HuH-7 (cell line): ENCODE measurements at places on chromosomes 5 and 9.

DNA sequence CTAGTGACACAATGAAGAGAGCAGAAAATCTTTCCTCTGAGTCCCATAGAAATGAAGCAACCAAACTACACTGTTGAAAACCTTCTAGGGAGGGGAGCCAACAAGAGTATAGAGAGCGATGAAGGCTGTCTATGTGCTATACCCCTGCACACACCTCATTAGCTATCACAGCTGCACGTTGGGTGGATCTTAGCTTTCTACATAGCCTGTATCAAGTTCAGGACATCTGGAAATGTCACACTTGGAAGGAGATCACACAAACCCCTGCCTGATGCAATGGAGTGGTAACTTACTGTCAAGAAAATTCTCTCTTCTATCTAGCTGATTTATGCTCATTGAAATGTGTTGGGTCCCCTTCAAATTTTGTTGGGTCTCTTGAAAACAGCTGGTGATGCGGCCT, 127.0 kb upstream of the NTRK2 start:
- no peak for DNase-seq

- DNase-seq, result no peak
These were observed 979 bp downstream of the PCDHGA12 start for GRCh38 chr5:141431286-141431685.

DNA sequence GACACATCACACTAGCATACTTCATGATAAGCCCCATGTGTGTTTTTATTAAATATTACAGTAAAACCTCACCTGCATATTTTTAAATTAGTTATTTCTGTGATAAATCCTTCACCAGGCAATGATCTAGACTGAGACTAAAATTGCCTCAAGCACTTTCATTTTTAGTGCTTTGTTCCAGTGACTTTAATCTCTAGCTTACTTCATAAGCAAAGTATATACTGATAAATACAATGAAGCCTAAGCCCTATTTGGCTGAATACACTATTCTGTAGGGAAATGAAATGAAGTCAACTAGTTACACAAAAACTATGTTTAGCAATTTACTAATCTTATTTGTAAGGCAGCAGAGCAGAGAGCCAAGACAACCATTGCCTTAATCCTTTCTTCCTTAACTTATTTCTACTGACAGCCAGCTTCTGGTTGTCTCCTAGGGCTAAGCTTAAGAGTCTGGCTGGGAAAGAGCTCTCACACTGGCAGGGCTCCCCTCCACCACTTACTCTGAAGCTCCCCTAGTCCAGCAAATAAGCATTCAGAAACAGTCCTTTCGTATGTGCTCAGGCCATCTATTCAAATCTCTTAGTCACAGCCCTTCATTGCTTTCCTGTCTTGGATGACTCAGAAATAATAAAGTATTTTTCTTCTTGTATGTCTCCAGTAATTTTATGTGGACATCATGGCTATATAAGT, 31.4 kb upstream of the MTAP start:
- no peak for DNase-seq

DNA sequence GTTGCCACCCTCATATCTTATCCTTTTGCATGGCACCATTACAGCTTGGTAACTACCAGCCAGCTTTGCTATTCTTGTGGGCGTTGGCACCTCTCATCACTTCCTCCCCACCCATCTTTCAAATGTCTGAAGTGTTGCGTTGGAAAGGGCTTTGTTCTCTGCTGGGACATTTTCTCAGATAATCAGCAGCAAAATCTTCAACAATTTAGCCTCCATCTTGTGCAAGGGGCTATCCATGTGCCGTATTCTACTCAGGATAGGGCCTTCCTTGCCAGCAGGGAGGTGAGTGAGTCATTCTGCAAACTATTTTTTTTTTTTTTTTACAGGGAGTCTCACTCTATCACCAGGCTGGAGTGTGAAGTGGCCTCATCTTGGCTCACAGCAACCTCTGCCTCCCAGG, 62.1 kb upstream of the NUDT12 start:
- no peak for DNase-seq

DNA sequence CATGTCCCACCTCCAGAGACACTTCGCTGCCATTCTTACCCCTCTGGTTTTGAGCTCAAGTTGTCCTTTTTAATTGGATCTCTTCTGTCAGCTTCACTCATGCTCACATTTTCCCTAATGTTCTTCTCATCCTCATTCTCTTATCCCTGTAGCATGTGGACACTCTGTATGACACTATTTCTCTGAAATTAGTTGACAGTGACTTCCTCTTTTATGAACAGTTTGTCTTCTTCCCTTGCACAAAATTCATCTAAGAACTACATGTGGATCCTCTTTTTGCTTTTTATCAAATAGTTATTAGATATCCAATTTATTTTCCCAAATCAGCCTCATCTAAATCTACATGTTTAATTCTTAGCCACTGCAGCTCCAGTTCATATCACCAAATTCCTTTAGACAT, 676.2 kb downstream of the MAT2B start:
- no peak for DNase-seq

DNA sequence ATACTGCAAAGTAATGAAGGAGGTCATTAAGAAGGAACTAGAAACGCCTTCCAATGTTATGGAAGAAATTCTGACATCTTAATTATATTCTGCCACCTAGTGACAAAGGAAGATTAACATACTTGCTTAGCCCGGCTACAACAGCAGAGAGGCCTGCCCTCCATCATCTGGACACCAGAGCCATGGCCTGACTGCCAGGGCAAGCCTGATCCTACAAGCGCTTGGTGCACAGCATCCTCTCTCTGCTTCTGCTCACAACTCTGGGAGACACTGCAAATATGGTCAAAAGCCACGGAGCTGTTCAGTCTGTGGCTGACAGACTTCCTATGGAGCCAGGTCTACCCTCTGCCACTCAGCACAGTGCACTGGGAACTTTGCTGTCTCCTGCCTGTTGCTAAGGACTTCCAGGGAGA, 87.3 kb upstream of the SLC44A1 start:
- peak; percentile 50 for DNase-seq

- DNase-seq, result no peak
These were observed 45.1 kb upstream of the SUB1 start for GRCh38 chr5:32539981-32540845.

DNA sequence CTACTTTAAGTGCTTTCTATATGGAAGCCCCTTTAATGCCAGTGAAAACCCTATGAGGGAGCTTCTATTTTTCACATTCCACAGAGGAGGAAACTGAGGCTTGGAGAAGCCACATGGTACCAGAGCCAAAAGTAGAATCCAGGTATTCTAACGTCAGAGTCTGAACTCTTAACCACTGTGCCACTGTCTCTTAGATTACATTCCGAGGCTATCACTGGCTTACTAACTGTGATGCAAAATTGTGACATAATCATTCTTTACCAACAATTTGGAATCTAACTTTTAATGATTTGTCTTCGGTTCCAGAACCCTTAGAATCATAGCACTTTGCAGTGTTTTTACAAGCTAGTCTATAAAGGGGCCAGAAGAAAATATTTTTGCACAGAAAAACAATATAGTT, 59.2 kb downstream of the SLC1A3 start:
- no peak for DNase-seq

- no peak for DNase-seq
These were observed 118.6 kb upstream of the DAB2 start for GRCh38 chr5:39543335-39543734.

GRCh38 chr5:14310901-14311300, 167.8 kb downstream of the TRIO start:
- DNase-seq, result no peak

DNA sequence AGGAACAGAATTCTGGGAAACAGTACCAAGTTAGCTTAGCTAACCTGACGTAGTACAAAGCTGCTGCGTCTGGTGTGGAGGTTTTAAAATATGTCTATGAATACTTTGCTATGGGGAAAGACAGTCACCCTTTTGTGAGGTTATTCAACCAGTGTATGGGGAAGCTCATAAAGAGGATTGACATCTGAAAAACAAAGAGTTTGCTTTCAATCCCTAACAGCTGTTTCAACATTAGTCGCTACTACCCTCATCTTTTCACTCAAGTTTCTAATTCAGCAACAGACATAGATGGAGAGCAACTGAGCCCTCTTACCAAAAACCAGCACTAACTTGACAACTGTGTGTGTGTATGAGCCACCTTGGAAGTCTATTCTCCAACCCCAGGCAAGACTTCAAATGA, 7.8 kb upstream of the MSANTD3 start:
- DNase-seq, result no peak

GRCh38 chr5:163221581-163221980, 215.8 kb upstream of the CCNG1 start:
- DNase-seq, result no peak

- DNase-seq, result no peak
These were observed 19.7 kb downstream of the ANP32B start for GRCh38 chr9:98002808-98003207.

DNA sequence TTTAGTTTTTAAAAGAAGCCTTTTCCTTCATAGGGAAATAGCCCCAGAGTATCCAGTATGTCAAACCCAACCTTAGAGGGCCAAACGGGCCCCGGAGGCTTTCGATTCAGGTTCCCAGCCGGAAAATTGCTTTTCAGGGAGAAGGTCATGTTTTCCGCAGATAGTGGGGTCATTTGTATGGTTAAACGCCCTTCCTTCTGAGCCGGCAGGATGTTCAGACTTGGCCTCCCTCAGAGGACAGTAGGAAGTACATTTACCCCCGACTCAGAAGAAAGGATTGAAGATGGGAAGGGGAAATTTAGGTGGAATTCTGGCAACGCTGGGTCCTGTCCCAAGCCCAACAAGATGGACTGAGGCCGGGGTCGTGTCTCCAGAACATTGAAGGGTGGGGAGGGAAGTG, 195.2 kb downstream of the AOPEP start:
- DNase-seq, result no peak

DNA sequence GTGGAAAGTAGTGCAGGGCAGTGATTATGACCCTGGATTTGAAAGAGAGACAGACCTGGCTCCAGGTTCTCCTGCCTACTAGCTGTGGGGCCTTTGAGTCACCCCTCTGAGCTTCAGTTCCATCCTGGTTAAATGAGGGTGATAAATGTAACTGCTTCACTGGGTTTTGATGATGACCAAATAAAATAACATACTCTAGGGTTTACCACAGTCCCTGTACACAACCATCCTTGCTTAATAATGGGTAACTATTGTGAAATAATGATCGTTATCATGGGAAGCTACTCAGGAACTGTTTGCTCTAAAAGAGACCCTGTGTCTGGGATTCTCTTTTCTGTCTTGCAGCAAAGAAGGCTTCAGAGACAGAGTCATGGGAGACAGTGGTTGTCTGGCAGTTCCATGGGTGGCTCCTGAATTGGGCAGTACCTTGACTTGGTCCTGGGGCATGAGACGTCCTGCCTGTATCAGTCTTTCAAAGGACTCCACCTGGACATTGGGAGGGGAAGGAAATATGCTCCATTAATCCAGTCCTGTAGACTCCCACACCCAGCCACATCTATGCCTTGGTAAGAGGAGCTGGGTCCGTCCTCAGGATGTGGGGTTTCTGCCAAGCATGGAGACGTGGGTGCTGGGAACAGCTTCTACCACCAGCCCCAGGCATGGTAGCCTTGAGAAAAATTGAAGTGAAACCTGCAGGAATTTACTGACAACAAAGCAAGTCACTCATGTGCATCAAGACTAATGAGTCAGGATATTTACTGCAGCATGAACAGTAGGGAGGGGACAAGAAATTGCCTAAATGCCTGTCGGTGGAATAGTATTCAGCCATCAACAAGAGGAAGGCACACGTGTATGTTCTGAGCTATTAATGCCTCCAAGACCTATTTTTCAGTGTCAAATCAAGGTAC, 23.4 kb downstream of the AKNA start:
- peak; percentile 55 for DNase-seq
